ENCODE measurements at places on chromosomes 11 and 22.

DNA sequence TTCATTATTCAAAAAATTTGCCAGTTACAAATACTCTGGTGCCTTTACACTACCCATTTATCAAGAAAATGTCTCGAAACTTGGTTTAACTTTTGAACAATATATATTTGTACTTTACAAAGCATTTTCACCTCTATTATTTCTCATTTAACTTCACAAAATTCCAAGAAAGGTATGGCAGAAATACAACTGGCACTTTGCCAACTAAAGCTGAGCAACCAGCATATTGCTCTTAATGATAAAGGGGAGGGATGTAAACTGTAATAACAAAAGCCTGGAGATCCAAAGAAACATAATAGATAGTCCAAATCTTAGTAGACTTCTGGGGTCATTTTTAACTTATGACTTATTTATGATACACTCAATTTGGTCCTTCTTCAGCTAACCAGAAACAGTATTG, 7.7 kb downstream of the PITPNB start:
- no peak for DNase-seq

DNA sequence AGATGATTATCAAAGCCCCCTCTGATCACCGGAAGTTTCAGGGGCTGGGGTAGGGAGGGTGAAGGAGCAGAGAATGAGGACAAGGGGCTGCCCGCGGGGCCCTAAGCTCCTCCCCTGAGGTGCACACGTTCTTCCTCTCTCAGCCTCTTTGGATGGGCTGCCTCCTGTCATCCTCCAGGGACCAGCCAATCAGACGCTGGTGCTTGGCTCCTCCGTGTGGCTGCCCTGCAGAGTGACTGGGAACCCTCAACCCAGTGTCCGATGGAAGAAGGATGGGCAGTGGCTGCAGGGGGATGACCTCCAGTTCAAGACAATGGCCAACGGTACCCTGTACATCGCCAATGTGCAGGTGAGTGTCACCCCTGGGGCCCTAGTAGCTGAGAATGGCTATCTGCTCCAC, 7.5 kb downstream of the ROBO3 start:
- DNase-seq, result peak; percentile 50

GRCh38 chr22:46968848-46969247, 206.4 kb downstream of the TBC1D22A start:
- DNase-seq, result no peak

DNA sequence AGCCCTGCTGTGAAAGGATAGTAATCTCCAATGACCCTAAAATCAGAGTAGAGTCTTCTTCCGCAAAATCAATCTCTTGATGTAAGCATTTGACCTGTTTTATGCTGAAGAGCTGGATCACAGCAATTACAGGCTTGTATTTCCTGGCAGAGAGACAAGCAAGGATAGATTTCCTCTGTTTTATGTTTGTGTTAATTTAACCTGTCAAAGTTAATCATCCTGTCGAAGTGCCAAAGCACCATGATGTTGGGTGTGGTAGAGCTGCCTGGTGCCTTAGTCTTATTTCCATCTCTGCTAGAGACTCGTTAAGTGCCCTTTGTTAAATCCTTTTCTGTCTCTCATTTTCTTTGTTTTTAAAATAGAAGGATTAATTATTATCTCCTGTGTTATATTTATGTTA, 248.1 kb downstream of the CNTN5 start:
- no peak for DNase-seq

- DNase-seq, result no peak
These were observed 6.5 kb downstream of the ALX4 start for GRCh38 chr11:44303401-44303938.

- DNase-seq, result no peak
These were observed 259.8 kb upstream of the ANO5 start for GRCh38 chr11:21933095-21933494.

DNA sequence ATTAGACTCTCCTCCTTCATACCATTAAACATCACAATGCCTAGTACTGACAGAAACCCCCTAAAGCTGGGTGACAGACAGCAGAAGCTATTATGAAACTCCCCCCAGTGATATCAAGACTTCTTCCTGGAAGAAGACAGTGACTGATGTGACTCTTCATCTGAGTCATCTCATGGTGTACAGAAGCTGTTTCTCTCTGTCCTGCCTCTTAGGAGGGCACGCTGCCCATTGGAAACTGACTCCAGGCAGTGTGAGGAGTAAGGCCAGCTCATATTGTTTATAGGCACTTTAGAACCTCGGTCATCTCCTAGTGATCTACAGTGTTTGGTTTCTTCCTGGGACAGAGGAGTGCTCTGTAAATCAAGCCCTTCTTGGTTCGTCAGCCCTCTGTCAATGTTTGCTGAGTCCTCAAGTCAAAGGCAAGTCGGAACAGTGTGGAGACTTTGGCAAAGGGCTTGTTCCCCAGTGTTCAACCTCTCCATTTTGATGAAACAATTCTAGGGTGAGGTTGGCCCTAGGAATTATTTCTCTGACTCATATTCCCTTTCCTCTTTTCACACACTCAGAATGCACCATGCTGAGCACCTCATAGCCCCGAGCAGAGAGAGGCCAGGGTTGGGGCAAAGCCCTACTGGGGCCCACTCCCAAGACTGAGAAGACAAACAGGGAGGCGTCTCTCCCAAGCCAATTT, 172.5 kb upstream of the TMEM45B start:
- no peak for DNase-seq

GRCh38 chr11:18013790-18014507, 1.1 kb upstream of the SERGEF start:
- DNase-seq, result no peak

GRCh38 chr11:12664385-12664784, 9.8 kb upstream of the TEAD1 start:
- no peak for DNase-seq

DNA sequence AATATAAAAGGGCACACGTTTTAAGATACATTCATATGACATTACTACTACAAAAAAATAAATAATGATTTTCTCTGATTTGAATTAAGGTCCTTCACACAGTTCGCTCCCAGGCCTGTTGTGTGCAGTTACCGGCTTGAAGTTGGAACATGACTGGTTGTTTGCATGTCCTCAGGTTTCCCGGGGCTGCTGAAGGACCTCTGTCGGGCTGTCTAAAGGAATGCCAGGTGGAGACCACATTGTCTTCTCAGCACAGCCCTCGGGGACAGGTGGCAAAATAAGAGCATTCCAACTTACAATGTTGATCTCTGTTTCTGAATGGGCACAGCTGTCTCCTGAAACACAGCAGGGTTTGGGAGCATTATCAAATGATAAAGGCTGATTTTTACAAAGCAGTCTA, 14.9 kb downstream of the VSIG10L2 start:
- DNase-seq, result no peak

DNA sequence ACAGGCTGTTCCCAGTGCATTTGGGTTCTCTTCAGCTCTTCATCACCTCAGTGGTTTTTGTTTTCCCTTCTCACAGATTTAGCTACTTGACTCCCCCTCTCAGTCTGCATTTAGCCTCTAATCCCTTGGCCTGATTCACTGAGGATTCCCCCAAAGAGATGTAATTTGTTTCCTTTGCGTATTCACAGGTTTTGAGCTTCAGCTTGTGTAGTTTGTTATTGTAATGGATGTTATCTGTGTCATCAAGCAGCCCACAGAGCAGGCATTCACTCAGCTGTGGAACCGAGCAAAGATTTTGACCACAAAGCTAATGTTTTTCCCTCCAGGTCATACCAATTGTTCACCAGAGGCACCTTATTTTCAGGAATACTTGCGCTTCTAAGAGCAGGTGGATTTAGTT, 6.4 kb upstream of the ME3 start:
- no peak for DNase-seq

GRCh38 chr22:48884324-48884723, 943.3 kb downstream of the BRD1 start:
- DNase-seq, result no peak

DNA sequence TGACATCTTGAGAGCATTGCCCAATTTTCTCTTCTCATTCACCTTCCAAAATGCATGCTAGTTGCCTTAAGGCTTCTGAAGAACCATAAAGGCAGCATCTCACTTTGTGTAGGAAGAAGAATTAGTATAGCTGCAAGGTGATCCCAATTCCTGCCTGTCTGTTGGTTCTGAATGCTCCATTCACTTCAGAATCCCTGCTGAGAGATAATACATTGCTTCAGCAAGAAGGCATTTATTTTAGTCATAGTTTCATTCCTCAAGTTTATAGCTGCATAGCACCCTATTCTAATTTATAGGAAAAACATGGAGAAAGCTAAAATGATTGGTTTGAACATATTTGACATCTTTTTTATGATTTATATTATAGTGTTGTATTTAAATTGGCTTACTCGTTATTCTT, 181.3 kb downstream of the METTL15 start:
- DNase-seq, result no peak

GRCh38 chr11:66987158-66987620, 12.1 kb downstream of the C11orf86 start:
- DNase-seq, result no peak

DNA sequence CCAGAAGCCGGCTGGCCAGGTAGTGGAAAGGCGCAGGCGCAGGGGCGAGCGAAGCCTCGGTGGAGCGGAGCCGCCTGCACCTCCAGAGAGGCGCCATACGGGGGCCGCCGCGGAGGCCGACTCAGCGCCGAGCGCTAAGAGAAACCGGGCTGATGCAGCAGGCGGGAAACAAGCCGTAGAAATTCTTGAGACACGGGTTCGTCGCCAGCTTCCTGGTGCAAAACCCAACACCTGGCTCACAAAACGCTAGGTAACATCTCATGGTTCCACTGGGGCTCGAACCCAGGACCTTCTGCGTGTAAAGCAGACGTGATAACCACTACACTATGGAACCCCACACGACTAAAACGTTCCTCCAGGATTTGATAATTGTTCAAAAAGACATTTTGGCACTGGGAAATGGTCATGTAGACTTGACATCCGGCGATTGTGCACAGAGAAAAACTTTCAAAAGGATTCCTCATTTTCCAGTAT, 39.1 kb downstream of the OR4D9 start:
- DNase-seq, result peak; percentile 92

- peak; percentile 61 for DNase-seq
These were observed 581 bp upstream of the AP5B1 start for GRCh38 chr11:65781152-65781961.

DNA sequence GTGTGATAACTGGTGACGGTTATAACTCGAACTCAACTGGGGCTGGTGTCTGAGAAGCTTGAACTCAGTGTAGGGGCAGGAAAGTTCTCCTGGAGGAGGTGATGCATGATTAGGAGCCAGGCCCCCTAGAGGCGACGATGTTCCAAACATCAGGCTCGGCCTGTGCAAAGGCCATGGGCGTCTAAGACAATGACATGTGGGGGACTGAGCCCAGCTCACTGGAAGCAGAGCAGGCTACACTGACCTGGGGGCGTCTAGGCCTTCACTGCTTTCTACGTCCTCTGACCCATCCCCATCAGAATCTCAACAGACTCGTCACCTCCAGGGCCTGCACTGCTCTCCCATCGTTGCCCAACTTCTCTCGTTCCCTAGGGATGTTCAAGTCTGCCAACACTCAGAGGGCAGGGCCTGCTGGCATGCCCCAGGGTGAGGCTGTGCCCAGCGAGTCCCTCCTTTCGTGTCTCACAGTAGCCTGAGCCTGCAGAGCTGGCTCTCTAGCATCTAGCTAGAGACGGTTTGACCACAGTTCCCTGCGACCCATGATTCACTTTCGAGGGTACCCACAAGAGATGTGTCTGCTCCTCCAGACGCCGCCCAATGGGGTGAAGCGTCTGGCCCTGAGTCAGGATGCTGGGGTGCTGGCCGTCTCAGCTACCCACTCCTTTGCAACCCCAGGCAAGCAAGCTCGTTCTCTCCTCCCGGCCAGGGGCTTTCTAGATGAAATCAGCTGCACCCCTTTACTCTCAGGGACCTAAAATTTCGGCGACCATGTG, 1.1 kb upstream of the ATG16L2 start:
- no peak for DNase-seq

- DNase-seq, result no peak
These were observed 93.2 kb downstream of the PLEKHA7 start for GRCh38 chr11:16921019-16921418.

DNA sequence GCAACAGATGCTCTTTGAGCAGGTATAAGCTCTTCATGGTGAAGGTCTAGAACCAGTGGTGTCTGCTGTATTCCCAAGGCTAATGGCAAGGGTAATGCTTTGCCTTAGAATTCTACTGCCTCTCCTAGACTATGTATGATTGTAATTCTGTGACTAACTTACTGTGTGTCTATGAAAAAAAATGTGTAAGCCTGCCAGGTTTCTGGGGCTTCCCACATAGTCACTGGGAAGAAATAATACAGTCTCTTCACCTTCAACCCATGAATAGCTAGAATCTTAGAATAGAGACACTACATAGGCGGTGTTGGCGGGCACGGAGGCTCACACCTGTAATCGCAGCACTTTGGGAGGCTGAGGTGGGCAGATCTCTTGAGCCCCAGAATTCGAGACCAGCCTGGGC, 84.1 kb downstream of the C11orf91 start:
- DNase-seq, result no peak

GRCh38 chr11:109929308-109929707, 163.9 kb upstream of the ZC3H12C start:
- DNase-seq, result no peak

Data from NCI-H1930 (cell line).